ENCODE measurements at places on chromosomes 16 and 17.

GRCh38 chr16:69860233-69861231, 90.6 kb upstream of the CLEC18A start:
- DNase-seq, result no peak

- no peak for DNase-seq
Measured at GRCh38 chr16:51543971-51544370, 392.9 kb upstream of the SALL1 start.

GRCh38 chr17:47959825-47960655, 2.4 kb upstream of the PRR15L start:
- DNase-seq, result no peak

DNA sequence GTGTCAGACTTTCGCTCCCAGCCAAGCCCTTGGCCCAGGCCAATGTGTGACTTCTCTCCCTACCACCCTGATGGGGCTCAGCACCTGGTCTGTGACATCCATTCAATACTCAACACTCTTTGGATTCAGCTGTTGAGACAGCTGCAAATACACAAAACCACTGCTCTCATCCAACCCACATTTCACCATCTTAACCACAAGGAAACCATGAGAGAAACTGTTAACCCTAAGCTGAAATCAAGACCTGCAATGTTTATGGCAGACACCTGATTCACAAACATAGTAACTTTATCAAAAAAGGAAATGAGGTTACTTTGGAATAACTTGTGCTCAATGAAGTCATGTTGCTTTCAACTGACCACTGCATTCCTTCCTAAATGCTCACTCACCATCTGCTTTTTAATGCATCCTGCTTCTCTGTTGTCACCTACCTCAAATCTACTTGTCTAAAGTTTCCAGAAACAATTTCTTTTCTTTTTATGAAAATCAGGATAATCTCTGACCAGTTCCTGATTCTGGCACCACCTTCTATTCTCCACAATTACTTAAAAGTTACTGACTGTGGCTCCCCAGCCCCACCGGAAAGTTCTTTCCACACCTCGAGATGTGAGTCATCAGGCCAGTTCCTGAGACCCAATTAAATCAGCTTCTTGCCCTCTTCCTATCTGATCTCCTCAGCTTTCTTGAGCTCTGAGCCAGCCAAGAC, 88.2 kb downstream of the NOG start:
- no peak for DNase-seq

GRCh38 chr16:88956546-88957432, 20.2 kb downstream of the CBFA2T3 start:
- no peak for DNase-seq
